ENCODE measurements at places on chromosomes 7 and 10.

- no peak for DNase-seq
These were observed 16.9 kb downstream of the TAS2R41 start for GRCh38 chr7:143494622-143495021.

- no peak for DNase-seq
These were observed 80.3 kb upstream of the UCN3 start for GRCh38 chr10:5284311-5285057.

DNA sequence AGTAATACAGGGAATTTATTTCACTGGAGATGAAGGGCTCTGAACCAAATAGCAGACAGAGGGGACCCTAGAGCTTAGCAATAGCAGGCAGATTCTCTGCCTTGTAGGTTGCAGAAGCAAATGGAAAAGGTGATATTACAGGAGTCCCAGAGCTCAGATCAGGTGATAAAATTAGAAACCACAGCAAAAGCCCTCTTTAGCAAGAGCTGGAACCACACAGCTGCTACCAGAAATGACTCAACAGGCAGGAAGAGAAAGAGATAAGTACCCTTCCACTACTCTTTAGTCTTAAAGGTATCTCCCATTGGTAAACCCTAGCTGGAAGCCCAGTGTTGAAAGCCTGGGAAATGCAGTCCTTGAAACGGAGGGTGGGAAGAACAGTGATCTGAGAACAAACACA is 535.6 kb upstream of the GHITM start:
- no peak for DNase-seq

GRCh38 chr10:816091-816477 is 115.4 kb downstream of the LARP4B start:
- no peak for DNase-seq

GRCh38 chr7:24472093-24472492 is 101.2 kb upstream of the PALS2 start:
- no peak for DNase-seq

DNA sequence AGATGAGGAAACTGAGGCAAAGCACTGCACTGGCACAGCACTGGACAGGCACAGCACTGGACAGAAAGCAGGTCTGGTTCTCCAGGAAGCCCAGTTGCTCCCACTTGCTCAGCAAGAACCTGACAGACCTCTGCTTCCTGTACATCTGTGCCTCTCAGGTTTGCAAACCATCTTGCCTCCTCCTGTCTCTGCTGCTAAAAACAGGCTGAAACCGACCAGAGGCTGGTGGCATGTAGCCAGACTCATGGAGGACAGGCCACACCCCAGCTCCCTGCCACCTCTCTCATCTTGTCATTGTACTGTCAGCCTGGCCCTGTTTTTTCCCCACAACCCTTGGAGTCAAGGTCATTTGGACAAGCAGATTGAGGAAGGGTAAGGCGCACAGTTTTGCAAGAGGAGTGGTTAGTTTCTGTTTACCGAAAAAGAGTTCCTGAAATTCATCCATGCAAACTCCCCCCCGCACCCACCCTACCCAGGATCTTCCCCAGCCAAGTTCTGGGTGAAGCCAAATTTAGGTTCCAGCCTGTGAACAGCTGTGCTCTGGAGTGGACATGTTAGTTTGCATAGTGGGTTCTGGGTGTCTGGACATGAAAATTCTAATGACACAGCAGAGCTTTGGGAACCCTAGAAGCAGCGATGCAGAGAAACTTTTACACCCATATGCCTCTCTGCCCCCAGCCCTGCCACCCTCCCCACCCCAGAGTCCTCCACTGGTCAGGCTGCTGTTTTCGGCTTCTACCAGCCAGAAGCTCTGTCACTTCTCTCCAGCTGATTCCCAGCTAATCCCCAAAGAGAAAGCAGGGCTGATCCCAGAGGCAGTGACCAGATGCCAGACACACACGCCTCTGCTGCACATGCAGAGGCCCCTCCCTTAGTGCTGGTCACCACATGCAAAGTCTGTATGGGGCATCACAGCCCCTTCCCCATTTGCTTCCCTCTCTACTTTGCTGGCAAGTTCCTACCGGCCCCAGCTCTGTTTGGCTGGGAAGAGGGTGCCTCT is 8.5 kb upstream of the C10orf105 start:
- DNase-seq = no peak

Measured in stimulated activated CD8-positive, alpha-beta memory T cell treated with anti-CD3 and anti-CD28 coated beads, Interleukin-4, amount 100 ng/mL, for 1 hour (primary cell).